ENCODE measurements at places on chromosomes 16 and 17. TPM values are rescaled to one million over a fixed set of nuclear protein-coding genes. Genes with fewer than 3 reads are reported as not detected.

The DRG2 gene
- 56.9 TPM for total RNA-seq

The BCAS3 gene
- 57.8 TPM for total RNA-seq

The RNF112 gene
- 6.6 TPM for total RNA-seq

The CACNG5 gene
- total RNA-seq, result not detected

The CD300LG gene
- 0.09 TPM for total RNA-seq

The ACSM3 gene
- total RNA-seq, result 65.9 TPM

The CDH5 gene
- total RNA-seq, result 20.8 TPM

The RPS2 gene
- total RNA-seq, result 2,046 TPM

The COX6A2 gene
- total RNA-seq, result 3.9 TPM

The STH gene
- not detected for total RNA-seq

The PRSS33 gene
- total RNA-seq, result not detected

The SOX15 gene
- total RNA-seq, result 15.0 TPM

The BICDL2 gene
- total RNA-seq, result 54.6 TPM

The HMOX2 gene
- 39.9 TPM for total RNA-seq

The GLTPD2 gene
- total RNA-seq, result not detected

The KRT12 gene
- total RNA-seq, result not detected

The KRTAP1-1 gene
- total RNA-seq, result 1.4 TPM

The SLC7A6OS gene
- total RNA-seq, result 23.6 TPM

The LASP1 gene
- total RNA-seq, result 61.8 TPM

The CCNF gene
- 7.3 TPM for total RNA-seq

The TNS4 gene
- 56.1 TPM for total RNA-seq

Data from prostate gland (tissue), 2 donors.